ENCODE measurements at places on chromosomes 5 and 9. TPM values are rescaled to one million over a fixed set of nuclear protein-coding genes. Genes with fewer than 3 reads are reported as not detected.

The TAF11L12 gene
- polyA plus RNA-seq: not detected

The PCDHGA8 gene
- 0.04 TPM for polyA plus RNA-seq

The HTR4 gene
- not detected for polyA plus RNA-seq

The PCA3 gene
- not detected for polyA plus RNA-seq

All from A549 (cell line).